Fibroblast of lung (primary cell): ENCODE measurements at places on chromosomes 1 and 21.
A peak's percentile ranks its signal among the peaks of the same experiment; 100 is the strongest.

GRCh38 chr1:106960412-106960811 is 96.1 kb upstream of the PRMT6 start:
- DNase-seq = no peak

- DNase-seq = no peak
These were observed 45.5 kb downstream of the VWA5B1 start for GRCh38 chr1:20336105-20336605.

GRCh38 chr1:21126324-21126723 is 50.4 kb downstream of the EIF4G3 start:
- no peak for DNase-seq

DNA sequence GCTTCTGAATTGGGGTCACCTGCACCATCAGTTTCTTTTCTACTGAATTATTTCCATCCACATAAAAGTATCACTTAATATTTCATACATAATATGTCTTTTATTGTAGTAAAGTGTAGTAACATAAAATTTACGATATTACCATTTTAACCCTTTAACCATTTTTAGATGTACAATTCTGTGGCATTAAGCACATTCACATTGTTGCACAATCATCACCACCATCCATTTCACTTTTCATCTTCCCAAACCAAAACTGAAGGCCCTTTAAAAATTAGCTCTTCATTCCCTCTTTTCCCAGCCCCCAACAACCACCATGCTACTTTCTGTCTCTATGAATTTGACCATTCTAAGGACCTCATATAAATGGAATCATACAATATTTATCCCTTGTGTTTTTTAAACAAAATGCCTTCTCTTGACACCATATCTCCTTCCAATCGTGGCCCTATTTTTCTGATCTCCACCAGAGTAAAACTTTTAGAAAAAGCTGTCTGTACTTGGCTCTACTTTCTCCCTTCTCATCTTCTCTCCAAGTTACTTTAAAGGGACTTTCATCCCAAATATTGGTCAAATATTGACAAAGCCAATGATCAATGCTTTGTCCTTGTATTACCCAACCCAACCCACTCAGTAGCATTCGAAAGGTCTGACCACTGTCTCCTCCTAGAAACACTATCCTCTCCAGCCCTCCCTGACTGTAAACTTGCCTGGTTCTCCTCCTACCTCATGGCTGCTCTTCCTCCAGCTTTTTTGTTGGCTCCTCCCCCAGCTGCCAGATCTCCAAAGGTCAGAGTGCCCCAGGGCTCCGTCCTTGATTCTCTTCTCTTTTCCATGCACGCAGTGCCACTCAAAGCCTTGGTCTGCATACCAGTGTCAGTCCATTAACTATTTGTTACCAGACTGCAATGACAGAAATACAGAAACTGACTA is 44.7 kb downstream of the SLC30A10 start:
- no peak for DNase-seq

GRCh38 chr1:218273762-218274479 is 11.2 kb upstream of the RRP15 start:
- no peak for DNase-seq

GRCh38 chr1:39854738-39855137 is 28.6 kb downstream of the TRIT1 start:
- DNase-seq = no peak

DNA sequence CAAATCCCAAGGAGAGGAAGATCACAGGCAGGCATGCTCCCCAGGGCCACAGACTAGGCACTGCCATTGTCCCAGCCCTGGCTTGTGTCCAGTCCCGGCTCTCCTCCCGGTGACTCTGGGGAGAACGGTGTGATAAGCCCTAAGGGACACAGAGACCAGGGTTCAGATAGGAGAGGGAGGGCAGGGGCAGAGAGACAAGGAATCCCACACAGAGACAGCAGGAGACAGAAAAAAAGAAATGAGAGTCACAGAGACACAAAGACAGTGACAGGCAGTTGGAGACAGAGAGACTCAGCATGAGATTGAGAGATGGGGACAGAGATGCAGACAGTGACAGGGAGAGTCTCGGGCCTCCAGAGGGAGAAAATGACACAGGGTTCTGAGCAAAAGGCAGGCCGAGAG is 361 bp downstream of the INSRR start:
- no peak for DNase-seq

- DNase-seq = no peak
These were observed 95.0 kb upstream of the NR5A2 start for GRCh38 chr1:199932462-199932861.

DNA sequence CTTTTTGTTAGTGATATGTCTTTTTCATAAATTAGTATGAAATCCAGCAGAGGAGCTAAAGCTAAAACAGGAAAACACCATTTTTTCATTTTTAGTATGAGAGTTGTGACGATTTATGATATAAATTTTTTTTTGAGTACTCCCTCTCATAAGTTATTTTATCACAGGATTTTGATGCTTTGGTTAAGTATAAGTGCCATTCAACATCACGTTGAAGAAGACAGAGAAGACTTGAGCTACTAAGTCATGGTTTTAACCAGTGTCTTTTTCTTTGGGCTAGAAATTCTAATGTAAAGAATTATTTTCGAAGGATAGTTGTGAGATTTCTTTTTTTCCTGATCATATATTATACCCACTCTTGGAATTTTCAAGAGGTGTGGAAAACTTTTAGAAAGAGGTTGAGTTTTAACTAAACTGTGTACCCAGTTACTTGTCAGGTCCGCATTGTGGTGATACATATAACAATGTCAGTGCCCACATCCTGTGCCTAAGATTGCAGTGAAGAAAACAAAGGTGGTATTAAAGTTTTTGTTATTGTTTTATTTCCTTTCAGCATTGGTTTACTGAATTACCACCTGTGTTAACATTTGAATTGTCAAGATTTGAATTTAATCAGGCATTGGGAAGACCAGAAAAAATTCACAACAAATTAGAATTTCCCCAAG is 93.8 kb downstream of the USP25 start:
- no peak for DNase-seq

DNA sequence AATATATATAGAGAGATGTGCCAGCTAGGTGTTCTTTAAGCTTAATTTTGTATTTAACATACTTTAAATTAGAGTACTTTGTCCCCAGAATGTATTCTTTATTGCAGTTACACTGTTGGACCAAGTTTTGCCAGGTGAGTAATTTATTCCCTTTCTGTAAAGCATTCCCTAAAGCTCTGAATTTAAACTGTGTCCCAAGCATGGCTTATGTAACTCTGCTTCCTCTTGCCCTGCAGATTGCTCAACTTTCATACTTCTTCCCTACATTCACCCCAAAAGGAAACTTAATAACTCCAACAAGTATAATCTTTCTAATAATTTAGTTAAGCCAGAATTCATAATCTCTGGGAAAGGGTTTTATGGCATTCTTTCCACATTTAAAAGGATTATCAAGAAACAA is 5.6 kb downstream of the LYPLAL1 start:
- peak; percentile 6 for DNase-seq

GRCh38 chr1:145886390-145886789 is 724 bp upstream of the ANKRD35 start:
- DNase-seq = no peak

- no peak for DNase-seq
These were observed 162.3 kb downstream of the TGFB2 start for GRCh38 chr1:218507355-218508002.

DNA sequence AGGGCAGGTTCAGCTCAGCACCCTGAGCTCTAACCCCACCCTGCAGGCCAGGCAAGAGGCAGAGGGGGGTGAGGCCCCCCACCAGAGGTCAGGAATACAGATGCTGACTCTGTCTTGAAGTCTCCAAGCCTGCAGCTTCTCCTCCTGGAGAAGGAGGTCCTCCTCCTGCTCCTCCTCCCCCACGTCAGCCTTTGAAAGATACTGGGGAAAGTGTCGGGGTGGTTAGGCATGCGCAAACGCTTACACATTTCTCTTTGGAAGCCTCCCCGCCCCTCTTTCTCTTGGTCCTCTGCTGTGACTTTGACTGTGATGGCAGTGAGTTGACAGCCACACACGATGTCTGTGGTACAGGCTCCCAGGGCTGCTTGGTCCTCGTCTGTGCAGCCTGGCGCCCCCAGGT is 65.3 kb downstream of the SPSB1 start:
- no peak for DNase-seq

- DNase-seq = no peak
These were observed 233.1 kb downstream of the KCNH1 start for GRCh38 chr1:210900820-210901219.

DNA sequence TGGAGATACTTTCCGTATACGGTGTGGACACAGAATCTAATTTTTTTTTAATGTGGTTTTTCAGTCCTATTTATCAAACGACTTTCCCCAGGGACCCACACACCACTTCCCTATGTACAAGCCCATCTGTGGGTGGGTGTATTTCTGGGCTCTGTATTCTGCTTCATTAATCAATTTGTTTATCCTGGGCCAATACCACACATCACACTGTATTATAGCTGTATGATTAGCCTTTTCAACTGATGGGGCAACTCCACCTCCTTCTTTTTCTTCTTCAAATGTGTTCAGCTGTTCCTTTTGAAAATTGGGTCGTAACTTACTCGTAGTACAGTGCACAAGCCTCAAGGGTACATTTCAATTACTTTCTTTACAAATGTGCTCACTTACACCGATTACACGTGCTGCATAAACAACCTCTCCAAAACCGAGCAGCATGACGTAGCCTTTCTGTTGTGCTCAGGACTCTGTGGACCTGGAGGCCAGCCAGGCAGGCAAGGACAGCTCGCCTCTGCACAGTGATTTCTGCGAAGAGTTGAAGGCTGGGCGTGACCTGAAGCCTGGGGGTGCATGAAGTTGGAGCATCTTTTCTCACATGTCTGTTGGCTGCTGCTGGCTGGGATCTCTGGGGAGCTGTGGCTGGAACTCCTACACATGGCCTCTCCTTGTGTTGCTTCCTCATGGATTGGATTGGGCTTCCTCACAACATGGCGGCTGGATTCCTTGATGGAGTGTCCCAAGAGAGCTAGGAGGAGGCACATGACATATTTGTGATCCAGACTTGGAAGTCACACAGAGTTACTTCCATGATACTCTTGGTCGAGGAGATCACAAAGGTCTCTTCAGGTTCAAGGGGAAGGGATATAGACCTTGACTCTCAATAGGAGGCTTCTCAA is 126.5 kb downstream of the CRYAA start:
- no peak for DNase-seq

GRCh38 chr1:31191281-31191680 is 48.4 kb downstream of the NKAIN1 start:
- DNase-seq = no peak

- DNase-seq = peak; percentile 39
These were observed 1.6 kb downstream of the IFI44 start for GRCh38 chr1:78651241-78651640.

DNA sequence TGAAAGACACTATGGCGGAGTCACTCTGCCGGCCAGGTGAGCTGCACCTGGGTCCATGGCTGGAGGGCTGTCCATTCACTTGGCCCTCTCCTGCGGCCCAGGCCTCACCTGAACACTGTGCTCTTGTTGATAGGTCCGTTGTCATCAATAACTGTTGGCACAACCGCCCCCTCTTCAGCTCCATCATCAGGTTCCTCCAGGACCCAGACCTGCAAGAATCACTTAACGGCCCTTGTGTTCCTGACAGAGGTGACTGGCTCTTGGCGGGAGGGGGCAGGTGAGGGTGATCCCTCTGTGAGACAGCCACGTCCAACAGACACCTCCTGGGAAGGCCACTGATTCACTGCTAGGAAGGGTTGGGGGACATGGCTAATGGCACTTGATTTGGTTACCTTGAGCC is 54.9 kb downstream of the INAVA start:
- DNase-seq = no peak

- no peak for DNase-seq
These were observed 12.4 kb downstream of the IPO9 start for GRCh38 chr1:201841265-201841912.

DNA sequence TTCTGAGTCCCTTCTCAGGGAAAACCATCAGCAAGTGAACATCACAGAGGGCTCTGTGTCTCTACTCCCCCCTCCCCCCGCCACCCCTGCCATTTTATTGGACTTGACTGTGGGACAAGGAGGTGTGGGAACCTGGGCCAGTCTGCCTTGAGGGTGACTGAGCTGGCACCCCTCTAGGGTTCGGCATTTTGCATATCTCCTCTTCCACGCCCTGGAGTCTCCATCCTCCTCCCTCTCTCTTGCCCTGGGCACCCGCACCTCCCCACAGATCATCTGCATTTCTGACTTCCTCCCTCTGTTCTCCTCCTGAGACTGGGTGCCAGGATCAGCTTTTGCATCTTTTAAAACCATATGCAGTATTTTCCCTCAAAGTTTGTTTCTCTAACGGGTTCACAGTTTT is 107.1 kb upstream of the ERRFI1 start:
- no peak for DNase-seq

- no peak for DNase-seq
These were observed 31.1 kb upstream of the EPB41 start for GRCh38 chr1:28883242-28883616.

DNA sequence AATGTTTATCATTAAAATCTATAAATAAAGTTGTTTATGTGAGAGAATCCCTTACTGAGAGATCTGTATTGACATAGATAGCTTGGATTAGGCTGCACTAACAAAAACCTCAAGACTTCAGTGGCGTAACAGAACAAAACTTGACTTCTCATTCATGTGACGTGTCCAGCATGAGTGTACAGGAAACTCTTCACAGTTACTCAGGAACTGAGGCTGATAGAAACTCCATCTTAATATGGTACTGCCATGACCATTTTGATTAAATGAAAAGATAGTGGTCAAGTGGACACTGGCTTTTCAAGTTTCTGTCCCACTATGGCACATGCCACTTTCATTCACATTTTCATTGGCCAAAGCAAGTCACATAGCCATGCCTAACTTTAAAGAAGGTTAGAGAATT is 3.7 kb downstream of the ST3GAL3 start:
- peak; percentile 87 for DNase-seq

- DNase-seq = no peak
These were observed 7.3 kb downstream of the CCN1 start for GRCh38 chr1:85587841-85588240.

DNA sequence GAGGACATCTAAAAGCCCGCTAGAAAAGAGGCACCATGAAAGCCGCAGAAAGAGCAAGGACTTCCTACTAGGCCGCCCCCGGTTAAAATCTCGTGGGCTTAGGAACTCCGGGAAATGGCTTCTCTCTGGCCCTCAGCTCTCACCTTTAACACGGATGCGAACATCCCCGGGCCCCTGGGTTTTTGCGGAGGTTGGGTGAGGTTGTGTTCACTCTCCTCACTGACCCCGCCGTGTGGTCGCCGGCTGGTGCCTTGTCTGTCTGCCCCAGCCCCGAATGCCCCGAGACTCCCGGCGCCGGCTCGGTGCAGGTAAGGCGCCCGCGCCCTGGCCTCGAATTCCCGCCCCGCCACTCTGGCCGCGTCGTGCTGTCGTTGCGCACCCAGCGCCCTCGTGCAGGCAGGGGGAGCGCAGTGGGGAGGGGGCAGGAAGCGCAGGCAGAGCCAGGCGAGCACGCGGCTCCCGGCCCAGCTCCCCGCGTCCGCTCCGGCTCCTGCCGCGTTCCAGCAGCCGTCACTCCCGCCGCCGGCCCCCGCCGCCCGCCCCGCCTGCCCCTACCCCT is at the start of gene SHISAL2A:
Gene SHISAL2A, plus strand, starts transcription at position 437 of the 559 bp plus-strand sequence. CDS start 326 bp downstream, outside the sequence.
- peak; percentile 43 for DNase-seq
